ENCODE measurements at places on chromosomes 4 and X.

DNA sequence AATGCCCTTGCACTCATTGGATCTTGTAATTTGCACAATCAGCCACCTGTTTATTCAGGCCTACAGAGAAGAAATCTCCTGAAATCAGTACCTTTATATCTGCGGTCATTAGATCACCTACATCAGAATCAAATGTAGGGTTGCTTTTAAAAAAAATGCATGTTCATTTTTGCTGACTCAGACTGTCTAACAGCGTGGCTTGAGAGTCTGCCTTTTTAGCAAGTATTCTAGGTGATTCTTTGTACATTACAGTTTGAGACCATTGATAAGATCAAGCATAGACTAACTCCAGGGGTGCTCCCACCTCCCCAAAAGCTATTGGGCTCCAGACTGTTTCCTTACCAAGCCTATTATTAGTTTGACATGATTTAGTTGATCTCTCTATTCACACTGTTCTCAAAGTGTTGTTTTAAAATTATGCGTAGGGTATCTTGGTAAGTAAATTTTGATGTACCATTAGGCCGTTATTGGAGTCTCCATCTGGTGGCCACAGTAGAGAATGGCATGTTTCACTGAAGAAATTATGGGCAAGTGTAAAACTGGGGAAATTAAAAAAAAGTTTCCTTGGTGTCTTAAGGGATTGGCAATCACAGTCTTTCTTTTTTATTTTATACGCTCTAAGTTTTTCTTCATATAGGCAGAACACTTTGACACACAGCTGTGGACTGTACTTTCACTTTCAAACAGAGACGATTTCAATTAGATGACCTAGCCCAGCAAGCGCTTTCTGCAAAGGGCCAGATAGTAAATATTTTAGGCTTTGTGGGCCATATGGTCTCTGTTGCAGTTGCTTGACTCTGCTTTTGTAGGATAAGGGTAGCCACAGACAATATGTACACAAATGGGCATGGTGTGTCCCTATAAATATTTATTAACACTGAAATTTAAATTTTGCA lies 33.7 kb upstream of the MSL3 start:
- DNase-seq: peak; percentile 49

GRCh38 chr4:152534541-152535359 lies 1.1 kb downstream of the FBXW7 start:
- peak; percentile 1 for DNase-seq

- DNase-seq: no peak
These were observed 399.8 kb upstream of the MAD2L1 start for GRCh38 chr4:120466429-120466828.

- DNase-seq: no peak
These were observed 29.9 kb downstream of the PCDH10 start for GRCh38 chr4:133178956-133179355.

- no peak for DNase-seq
These were observed 40.2 kb downstream of the FHDC1 start for GRCh38 chr4:152976212-152976761.

DNA sequence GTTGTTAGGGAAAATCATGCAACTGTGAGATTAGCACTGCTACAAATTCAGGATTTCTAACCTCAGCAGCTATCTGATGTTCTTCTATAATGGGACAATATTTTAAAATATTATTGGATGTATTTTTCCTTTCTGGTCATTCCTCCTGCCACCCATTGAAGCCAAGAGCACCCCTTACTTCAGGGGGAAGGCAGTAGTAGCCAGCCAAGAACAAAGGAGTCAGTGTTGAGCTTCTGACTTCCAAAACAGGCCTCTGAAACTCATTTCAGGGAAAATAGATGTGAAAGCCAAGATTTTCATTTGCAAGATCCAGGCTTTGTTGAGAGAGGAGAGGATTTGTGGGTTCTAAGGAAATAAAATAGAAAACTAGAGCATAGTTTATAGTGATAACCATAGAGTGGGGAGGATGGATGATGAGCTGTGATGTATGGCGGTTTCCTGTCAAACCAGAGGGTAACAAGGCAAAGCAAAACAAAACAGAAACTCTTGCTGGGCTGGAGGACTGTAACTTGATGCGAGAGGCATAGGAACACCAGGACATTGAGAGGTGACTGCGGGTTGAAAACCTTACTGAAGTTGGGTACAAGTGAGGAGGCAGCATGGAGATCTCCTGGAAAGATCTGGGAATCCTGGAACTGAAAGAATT lies 173.7 kb upstream of the LEF1 start:
- no peak for DNase-seq

Data from SK-MEL-5 (cell line).